Muscle of leg (tissue), 16 donors: ENCODE measurements at places on chromosomes 4 and X. TPM values are rescaled to one million over a fixed set of nuclear protein-coding genes. Genes with fewer than 3 reads are reported as not detected.

- no peak for DNase-seq
These were observed 632.6 kb upstream of the DIAPH2 start for GRCh38 chrX:96052078-96052477.

DNA sequence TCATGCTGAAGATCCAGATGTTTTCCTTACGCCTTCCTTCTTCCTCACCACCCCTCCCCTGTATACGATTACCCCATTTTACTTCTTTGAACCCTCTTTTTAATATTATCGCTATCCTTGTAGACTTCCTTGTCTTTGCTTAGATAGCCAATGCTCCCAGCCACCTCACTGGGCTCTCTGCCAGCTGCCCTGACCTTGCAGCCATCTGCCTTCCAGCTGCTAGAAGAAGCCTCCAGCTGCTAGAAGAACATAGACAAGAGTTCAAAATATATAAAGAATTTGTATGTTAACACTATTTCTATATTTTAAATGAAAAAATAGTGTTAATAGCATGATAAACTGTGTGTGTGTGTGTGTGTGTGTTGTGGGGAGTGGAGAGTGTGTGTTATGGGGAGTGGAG is 374.7 kb downstream of the ANKRD50 start:
- peak; percentile 70 for DNase-seq

DNA sequence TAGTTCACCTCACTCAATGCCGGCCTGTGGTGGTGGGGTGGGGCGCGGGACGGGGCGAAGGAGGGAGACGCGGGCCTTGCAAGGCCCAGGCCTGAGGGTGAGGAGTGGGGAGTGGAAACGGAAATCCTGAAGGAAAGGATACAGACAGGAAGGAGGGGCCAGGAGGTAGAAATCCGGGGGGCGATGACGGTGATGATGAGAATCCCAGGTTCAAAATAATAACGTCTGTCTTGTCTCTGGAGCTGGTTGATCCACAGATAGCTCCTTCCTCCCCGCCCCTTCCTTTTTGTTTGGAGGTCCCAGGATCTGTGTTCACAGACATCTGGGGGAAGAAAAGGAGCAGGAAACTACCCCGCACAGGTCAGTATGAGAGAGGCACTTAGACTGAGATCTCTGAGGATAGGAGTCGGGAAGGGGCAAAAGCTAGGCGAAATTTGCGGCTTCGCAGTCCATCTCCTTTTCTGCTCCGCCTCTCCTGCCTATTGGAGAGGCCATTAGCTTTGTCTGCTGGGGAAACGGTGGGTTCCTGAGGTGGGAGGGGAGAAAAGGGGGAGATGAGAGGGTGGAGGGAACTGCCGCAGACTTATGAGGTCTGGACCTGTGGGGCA is 746 bp downstream of the TCEAL7 start:
- DNase-seq = peak; percentile 71

DNA sequence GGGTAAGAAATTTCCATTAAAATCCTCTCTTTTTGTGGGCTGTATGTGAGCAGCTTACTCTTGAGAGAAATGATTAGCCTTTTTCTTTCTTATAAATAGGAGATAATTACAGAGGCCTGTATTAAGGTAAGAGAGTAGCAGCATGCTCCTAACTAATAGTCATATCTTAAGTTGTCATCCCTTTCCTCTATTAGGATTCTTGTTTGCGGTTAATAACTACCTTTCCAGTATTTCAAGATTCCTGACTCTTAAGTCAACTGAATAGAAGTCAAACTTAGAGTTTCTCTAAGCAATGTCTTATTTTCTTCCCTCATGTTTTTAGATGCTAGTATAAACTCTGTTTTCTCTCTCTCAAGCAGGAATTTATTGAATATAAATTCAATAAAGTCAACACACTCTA is 139.9 kb upstream of the GPRIN3 start:
- no peak for DNase-seq

- no peak for DNase-seq
These were observed 233.9 kb upstream of the CXXC4 start for GRCh38 chr4:104728380-104729122.

Gene ATG4A
- 17.4 TPM for polyA plus RNA-seq

Gene CTSO
- 33.5 TPM for polyA plus RNA-seq
